Caudate nucleus (tissue), 63 donors: ENCODE measurements at places on chromosomes 7 and 10.

DNA sequence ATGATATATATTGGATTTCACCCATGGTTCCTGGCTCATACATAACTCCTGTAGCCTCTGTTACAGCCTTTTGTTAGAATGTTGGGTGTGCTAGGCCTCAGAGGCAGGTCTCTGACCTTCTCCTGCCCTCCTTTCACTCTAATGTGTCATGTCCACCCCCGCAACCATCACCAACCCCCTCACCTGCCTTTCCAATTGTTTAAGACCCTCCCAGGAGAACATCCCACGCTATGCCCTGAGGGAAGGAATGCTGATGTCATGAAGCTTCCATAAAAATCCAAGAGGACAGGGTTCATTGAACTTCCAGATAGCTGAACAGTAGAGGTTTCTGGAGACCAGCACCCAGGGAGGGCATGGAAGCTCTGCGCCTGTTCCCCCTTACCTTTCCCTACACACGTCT lies 30.8 kb upstream of the C10orf67 start:
- DNase-seq, result peak; percentile 77

GRCh38 chr7:125090596-125090995 lies 161.0 kb upstream of the POT1 start:
- DNase-seq, result no peak

- no peak for DNase-seq
Observed at GRCh38 chr10:78299851-78300468, 266.3 kb downstream of the RPS24 start.

- no peak for DNase-seq
Observed at GRCh38 chr7:104357166-104357565, 28.8 kb downstream of the LHFPL3 start.
